IPS DF 6.9 (cell line): ENCODE measurements at places on chromosomes 4 and X.

GRCh38 chrX:133333154-133333750 is 82.0 kb downstream of the GPC4 start:
- H3K27me3 ChIP-seq: no peaks in the 10 kb centered on the region
- no peak overlapping the region for H3K4me3 ChIP-seq
- H3K27ac ChIP-seq: no peak overlapping the region
- no peaks in the 10 kb centered on the region for H3K4me1 ChIP-seq

- no peak overlapping the region for H3K4me3 ChIP-seq
- no peak overlapping the region for H3K27ac ChIP-seq
- no peaks in the 10 kb centered on the region for H3K4me1 ChIP-seq
- no peak for DNase-seq
- peaks cover 11% of the 10 kb centered on the region; the same call in 1 of the 2 replicates for H3K36me3 ChIP-seq
These were observed 47.9 kb upstream of the GRID2 start for GRCh38 chr4:92255920-92256244.

- no peaks in the 10 kb centered on the region for H3K27me3 ChIP-seq
- H3K4me1 ChIP-seq: no peaks in the 10 kb centered on the region
- no peaks in the 10 kb centered on the region for H3K36me3 ChIP-seq
These were observed 508.6 kb upstream of the EPHA5 start for GRCh38 chr4:66178906-66179305.

DNA sequence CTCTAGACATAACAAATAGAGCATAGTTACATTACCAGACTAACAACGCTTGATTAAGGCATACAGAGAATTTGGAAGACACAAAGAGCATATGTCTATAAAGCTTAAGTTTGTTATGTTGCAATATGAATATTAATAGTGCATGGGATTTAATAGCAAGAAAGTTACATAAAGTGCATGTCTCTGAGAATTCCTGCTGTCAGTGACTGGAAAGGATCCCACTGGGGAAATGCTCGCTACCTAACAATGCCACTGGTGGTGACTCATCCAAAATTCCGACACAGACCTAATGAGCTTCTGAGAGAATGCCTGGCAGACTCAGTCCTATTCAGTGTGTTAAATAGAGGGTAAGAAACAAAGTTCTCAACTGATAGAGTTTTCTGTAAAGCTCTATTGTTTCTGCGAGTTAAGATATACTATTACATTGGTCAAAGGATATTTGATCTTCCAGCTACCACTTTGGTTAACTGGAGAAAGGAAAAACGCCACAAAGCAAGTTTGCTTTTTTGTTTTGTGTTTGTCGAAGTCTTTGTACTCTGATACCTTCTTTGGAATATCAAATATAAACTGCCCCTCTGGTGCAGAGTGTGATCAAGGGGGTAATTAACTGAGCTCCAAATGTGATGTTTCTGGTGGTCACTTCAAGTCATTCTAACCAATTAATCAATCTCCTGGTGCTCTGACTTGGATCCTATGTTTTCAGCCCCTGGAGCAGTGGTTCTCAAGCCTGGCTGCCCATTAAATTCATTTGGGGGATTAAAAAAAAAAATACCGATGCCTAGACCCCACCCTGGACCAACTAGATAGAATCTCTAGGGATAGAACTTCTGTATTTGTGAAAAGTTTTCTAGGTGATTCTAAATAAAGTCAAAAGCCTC is 107.9 kb downstream of the PALLD start:
- no peaks in the 10 kb centered on the region for H3K36me3 ChIP-seq
- DNase-seq: no peak
- H3K4me1 ChIP-seq: no peaks in the 10 kb centered on the region; the same call in 1 of the 2 replicates
- no peaks in the 10 kb centered on the region for H3K27me3 ChIP-seq

- no peak for DNase-seq
- H3K4me3 ChIP-seq: no peak overlapping the region
- H3K27ac ChIP-seq: no peak overlapping the region
- H3K4me1 ChIP-seq: no peaks in the 10 kb centered on the region
- no peaks in the 10 kb centered on the region for H3K27me3 ChIP-seq
- H3K36me3 ChIP-seq: no peaks in the 10 kb centered on the region
These were observed 495.4 kb downstream of the PCDH19 start for GRCh38 chrX:99914635-99915034.

GRCh38 chr4:5572114-5572513 is 136.2 kb downstream of the EVC2 start:
- H3K27ac ChIP-seq: no peak overlapping the region
- DNase-seq: no peak
- H3K27me3 ChIP-seq: no peaks in the 10 kb centered on the region
- H3K36me3 ChIP-seq: peaks cover 7% of the 10 kb centered on the region; the same call in 1 of the 2 replicates
- H3K4me1 ChIP-seq: no peaks in the 10 kb centered on the region

GRCh38 chr4:17204908-17205307 is 306.5 kb upstream of the LDB2 start:
- DNase-seq: no peak
- H3K4me1 ChIP-seq: no peaks in the 10 kb centered on the region
- no peak overlapping the region for H3K4me3 ChIP-seq
- no peak overlapping the region for H3K27ac ChIP-seq

- H3K4me1 ChIP-seq: no peaks in the 10 kb centered on the region; the same call in 1 of the 2 replicates
- no peak overlapping the region for H3K4me3 ChIP-seq
- no peaks in the 10 kb centered on the region for H3K27me3 ChIP-seq
- DNase-seq: no peak
- no peak overlapping the region for H3K27ac ChIP-seq
- H3K36me3 ChIP-seq: no peaks in the 10 kb centered on the region
These were observed 542.6 kb downstream of the CFAP47 start for GRCh38 chrX:36462142-36462541.

GRCh38 chr4:127047930-127048329 is 584.8 kb upstream of the INTU start:
- H3K4me1 ChIP-seq: peaks cover 4% of the 10 kb centered on the region; the same call in 1 of the 2 replicates
- no peaks in the 10 kb centered on the region for H3K27me3 ChIP-seq
- no peaks in the 10 kb centered on the region for H3K36me3 ChIP-seq
- DNase-seq: no peak
- no peak overlapping the region for H3K27ac ChIP-seq

GRCh38 chr4:71411981-71412380 is 73.2 kb downstream of the SLC4A4 start:
- no peak for DNase-seq
- H3K36me3 ChIP-seq: no peaks in the 10 kb centered on the region
- no peaks in the 10 kb centered on the region for H3K4me1 ChIP-seq
- no peak overlapping the region for H3K27ac ChIP-seq

DNA sequence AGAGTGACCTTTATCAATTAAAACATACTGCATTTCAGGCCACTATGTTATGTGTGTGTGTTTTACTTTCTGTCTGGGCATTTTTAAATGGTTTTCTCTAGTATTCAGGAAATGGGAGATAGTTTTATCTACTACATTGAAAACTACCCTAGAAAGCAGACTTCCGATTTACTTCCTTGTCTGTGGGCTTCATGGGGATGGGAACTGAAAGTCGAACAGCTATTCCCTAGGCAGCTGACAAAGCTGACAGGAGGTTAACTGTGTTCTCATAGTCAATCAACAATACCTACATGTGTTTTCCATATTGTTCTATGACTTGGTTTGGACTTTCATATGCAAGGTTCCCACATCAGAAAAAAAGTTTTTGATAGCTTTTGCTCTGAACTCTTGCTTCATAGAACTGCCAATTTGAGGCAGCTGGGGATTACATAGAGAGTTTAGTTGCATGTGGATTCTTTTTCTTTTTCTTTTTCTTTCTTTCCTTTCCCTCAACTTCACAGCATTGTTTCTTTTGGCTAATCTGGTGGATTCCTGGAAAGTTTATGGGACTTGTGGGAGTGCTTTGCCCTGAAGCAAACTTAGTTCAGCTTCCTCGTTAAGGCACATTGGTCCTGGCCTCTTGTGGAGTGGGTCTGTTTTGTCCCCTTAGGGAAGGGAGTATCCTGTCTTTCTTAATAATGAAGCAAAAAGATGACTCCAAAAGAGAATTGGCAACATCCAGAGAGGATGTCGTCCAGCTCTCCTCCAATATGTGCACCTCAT is 327.1 kb upstream of the GIMD1 start:
- no peaks in the 10 kb centered on the region for H3K27me3 ChIP-seq
- H3K4me1 ChIP-seq: no peaks in the 10 kb centered on the region
- no peaks in the 10 kb centered on the region for H3K36me3 ChIP-seq
- no peak overlapping the region for H3K4me3 ChIP-seq
- no peak for DNase-seq
- H3K27ac ChIP-seq: no peak overlapping the region
